Fibroblast of skin of back (primary cell): ENCODE measurements at places on chromosomes 1 and 21.

DNA sequence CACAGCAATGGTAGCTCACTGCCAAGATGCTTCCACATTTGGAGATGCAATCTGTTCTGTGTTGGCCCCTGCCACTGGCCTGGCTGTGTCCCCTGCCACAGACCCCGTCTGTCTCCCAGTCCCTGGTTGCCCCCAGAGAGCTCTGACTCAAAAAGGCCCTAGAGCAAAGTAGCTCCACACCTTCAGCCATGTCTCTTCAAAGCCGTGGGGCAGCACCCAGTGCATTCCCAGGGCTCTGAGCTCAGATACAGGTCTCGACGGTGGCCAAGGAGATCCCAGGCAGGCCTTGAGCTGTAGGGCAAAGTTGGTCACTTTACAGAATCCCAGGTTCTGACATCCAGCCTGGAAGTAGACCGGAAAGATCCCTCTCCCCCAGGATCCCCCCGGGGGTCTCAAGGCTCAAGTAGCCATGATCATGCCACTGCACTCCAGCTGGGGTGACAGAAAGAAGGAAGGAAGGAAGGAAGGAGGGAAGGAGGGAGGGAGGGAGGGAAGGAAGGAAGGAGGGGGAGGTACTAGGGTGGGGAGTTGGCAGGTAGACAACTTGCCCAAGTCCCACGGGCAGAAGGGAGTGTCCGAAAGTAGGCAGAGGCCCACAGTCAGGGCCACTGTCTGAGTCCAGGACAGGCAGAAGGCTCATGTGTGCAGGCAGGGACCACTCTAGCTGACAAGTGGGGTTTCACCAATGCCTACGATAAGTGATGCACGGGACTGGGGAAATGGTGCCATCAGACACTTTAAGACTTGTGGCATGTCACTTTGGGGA is 4.8 kb upstream of the ARF1 start:
- DNase-seq: no peak

GRCh38 chr1:93584261-93585003 is 97.2 kb downstream of the BCAR3 start:
- no peak for DNase-seq

- no peak for DNase-seq
Observed at GRCh38 chr1:92488832-92489231, 2.1 kb upstream of the GFI1 start.

DNA sequence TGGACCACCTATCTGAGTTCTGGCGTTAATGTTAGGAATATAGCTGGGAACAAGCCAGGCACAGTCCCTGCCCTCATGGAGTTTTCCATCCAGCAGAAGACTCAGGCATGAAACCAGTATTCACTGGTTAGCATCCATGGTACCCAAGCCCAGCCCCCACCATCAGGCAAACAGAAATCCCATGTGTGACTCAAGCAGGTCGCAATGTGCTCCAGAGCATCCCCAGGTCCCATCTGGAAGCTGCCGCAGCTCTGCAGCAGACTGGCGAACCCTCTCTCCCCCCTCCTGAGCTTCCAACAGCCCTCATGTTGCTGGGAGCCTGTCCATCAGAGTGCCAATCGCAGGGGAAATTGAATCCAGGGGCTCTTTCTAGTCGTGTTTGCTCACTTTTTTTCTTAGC is 174.2 kb downstream of the RRAGC start:
- DNase-seq: no peak

DNA sequence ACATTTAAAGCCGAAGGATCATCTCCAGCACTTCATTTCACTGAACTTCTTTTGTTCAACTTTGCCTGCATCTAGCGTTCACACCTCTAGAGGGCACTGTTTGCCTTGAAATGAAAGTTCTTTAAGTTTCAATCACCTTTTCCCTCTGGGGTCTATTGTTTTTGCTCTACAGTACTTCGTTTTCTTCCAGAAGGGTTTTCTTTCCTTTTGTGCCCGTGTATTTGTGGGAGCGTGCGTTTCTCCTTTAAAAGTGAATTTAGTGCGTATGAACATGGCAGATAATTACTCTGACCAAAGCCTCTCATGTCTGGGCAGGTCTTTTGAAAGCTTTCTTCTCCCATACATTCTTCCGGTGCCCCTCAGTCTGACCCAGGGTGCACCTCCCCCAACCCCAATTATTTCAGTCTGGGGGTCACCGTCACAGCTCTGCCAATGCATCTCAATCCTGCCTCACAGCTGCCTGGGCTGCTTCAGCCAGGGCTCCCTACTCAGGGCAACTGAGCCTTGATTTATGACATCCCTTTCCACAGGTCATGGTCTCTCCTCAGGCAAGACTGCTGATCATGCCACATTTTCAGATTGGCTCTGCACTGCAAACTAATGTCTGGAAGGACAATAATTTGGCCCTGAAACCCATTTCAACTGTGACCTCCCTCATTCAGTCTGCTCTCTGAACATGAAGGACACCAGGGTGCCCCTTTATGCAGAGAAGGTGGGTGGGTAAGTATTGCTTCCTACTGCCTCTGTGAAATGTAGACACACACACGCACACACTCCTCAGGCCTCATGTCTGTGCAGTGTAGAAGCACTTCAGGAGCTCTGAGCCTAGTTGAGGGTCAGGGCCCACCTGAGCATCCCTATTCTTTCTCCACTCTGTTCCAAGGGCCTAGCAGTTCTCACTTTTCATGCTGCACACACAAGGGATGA is 88.6 kb downstream of the NUF2 start:
- DNase-seq: peak; percentile 54

GRCh38 chr1:227004796-227005195 is 64.7 kb downstream of the COQ8A start:
- DNase-seq: no peak

DNA sequence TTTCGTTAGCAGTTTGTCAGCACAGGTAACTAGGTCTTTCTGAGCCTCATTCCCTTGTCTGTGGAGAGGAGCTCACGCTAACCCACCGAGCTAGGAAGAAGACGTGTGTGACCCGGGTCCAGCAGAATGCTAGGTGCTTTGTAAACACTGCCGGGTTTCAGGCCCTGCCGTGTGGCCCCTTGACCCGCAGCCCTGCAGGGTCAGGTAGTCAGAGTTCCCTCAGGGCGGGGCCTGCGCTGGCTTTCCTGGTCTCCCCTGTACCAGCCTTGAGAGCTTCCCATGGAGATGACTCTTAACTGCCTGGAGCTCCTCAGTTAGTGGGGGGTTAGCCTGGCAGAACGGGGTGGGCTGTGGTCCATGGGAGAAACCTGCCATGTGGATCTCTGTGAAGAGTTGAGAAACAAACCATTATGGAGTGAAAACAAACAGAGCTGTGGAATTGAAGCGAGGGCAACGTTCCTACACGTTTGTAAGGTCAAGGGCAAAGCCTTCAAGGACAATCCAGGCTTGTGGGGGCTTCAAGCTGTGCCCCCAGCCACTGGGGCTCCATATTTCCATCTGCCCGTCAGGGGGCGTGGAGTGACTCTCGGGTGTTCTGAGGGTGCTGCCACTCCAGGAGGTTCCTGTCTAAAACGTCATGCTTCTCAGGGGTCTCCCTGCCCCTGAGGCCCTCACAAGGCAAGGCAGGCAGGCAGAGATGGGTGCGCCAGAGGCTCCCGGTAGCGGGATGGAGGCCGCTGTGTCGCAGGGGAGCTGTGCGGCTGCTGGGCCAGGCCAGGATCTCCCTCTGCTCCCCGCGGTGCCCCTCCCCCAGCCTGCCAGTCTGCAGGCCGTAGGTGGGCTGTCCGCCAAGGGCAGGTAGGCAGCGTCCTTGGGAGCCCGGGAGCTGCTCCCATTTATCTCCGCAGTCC is 23.8 kb downstream of the LHX4 start:
- no peak for DNase-seq

DNA sequence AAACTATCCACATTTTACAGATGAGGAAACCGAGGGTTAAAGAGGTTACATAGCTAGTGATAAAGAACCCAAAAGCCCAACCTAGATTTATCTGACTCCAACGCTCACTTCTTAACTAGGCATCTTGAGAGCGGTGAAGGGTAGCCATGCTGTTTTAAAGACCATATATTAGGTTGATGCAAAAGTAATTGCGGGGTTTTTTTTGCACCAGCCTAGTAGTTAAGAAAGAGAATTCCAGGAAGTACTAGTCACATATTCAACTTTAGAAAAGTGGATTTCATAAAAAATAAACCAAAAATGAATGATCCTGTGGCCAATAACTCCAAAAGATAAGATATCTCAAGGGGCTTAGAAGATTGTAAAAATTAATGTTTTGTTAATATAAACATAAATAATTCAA is 162.1 kb downstream of the GLUL start:
- DNase-seq: no peak

DNA sequence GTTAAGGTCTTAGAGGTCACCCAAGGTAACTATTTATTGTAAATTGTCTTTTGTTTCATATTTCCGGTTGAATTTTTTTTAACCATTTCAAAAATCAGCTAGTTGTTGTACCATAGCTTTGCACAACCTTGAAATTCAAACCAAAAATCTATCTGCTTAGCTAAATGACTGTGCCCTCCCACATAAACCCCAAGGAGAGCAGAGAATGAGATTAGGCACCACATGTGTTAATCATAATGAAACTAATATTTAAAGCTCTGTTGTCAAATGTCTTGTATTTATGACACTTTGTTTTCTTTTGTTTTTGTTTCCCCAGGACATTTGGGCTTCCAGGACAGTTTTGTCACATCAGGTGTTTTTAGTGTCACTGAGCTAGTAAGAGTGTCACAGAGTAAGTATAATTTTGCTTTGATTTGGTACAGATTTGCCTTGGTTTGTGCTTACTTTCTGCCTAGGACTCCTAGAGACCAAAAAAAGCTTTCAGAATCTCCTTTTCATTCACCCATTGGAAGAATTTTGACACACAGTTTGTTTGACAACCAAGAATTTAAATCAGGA is 249.9 kb downstream of the NFIA start:
- no peak for DNase-seq

- no peak for DNase-seq
Observed at GRCh38 chr1:196070940-196071339, 537.3 kb downstream of the KCNT2 start.

DNA sequence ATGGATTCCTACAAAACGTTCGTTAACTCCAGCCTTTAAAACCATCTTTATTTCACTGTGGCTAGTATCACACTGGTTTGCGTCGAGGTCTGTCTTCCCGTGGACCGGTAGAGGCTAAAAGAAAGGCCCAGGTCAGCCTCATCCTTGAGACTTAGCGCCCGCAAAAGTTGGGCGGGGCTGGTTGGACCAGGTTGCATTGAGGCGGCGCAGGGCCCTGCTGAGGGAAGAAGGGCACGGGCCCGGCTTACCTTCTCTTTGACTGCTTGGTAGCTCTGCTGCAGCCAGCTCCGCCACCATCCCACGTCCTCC is 455 bp downstream of the BSDC1 start:
- DNase-seq: peak; percentile 20

DNA sequence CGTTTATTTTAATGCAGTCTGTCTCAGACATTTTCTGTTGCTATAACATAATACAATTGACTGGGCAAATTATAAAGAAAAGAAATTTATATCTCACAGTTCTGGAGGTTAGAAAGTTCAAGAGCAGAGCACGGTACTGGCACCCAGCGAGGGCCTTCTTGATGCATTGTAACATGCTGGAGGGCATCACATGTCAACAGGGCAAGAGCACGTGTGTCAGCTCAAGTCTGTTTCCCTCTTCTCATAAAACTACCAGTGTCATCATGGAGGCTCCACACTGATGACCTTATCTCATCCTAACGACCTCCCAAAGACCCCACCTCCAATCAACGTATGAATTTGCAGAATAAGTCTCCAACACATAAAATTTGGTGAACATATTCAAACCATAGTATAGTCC is 90.6 kb upstream of the GRIK1 start:
- DNase-seq: no peak

GRCh38 chr1:210252621-210253051 is 20.0 kb downstream of the SERTAD4 start:
- DNase-seq: no peak

DNA sequence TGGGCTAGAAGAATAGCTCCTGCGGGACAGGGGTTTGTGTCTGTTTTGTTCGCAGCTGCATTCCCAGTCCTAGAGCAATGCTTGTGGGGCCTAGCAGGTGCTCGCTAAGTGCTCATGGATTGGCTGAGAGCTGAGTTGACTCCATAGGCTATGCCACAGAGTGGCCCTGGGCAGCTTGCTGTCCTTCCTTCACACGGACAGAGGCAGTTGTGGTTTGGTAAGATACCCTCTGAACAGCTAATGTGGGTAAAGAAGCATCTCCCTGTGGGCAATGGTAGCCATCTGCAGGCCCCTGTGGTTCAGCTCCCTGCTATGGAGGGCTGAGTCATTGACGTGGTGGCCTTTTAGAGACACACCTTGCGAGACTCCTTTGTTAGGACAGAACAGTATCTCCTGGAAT is 23.5 kb upstream of the LBR start:
- no peak for DNase-seq

GRCh38 chr21:31972622-31973021 is 99.8 kb downstream of the HUNK start:
- no peak for DNase-seq

DNA sequence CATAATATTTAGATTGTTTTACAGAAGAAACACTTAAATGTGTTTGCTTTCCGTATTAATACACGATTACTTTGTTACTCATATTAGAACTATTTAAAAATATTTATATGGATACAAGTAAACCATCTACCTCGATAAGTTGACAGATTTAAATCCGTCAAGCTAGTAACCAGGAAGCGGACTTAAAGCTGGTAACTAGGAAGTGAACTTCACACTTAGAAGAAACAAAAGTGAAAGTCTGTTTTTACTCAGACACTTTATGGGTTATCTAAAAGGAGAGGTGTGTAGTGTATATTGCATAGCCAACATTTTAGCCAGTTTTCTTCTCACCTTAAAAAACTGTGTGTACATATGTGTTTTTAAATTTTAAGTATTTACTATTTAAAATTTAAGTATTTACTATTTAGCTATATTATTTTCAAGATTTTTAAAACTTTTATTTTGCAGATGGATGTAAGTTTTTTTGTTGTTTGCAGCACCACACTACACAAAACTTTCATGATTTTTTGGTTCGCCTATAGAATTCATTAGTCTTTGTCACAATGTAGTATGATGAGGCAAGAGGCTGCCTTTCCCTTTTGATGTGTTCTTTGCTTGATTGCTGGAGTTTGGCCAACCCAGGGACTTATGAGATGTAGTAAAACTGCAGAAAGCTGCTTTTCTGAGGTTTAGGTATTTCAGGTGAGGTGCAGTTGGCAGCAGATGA is 2.7 kb downstream of the USP25 start:
- peak; percentile 32 for DNase-seq

GRCh38 chr1:71390518-71390917 is 309.7 kb upstream of the ZRANB2 start:
- DNase-seq: no peak
